ENCODE measurements at places on chromosomes 3 and 15.

- no peak for DNase-seq
Observed at GRCh38 chr3:9075762-9076161, 112.5 kb upstream of the RAD18 start.

DNA sequence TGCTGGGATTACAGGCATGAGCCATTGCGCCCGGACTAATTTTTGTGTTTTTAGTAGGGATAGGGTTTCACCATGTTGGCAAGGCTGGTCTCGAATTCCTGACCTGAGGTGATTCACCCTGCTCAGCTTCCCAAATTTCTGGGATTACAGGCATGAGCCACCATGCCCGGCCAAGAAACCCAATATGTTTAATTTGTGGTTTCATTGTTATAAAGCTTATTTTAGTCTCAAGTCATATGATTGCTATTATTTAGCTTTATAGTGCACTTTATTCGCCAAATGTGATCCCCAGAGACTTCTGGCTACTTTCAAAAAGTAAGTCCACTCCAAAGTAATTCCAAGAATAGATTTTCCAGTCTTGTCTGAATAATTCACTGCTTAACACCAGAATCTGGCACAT lies 19.3 kb upstream of the SLC4A7 start:
- DNase-seq, result no peak

GRCh38 chr3:23811919-23812318 lies 6.2 kb downstream of the UBE2E1 start:
- DNase-seq, result peak; percentile 34

DNA sequence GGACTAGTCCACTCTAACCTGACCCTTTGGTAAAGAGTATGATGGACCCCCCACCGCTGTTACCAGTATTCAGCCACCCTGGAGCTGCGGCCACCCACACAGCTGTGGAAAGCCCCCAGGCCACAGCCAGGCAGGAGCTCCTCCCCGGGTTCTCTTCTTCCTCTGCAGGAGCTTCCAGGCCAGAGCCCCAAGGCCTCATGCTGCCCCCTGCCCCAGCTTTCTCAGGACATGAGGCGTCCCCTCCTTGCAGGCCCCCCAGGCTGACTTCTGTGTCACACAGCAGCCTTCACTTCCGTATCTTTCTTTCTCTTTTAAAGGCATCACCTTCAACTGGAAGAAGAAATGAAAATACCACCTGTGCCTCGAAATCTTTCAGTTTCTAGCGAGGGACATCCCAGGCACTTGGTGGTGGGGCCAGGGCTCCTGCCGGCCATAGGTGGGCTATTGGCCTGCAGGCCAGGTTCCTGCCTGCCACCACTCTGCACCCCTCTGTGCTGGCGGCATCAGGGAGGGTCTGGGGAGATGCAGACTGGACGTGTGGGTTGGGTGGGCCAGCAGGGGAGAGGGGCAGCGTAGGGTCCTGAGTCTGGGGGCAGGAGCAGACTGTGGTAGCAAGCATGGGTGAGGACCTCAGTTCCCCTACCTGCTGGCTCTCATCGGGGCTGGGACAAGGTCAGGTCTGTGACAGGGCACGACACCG lies 19.9 kb downstream of the KLF13 start:
- DNase-seq, result no peak

- peak; percentile 89 for DNase-seq
Observed at GRCh38 chr3:185498503-185499396, at the start of gene TMEM41A. Gene TMEM41A (minus strand): TSS chr3:185499035. CDS start chr3:185498961, 74 bp downstream.

GRCh38 chr3:193782276-193782647 lies 189.3 kb downstream of the OPA1 start:
- DNase-seq, result no peak

GRCh38 chr3:54476891-54477290 lies 354.5 kb downstream of the CACNA2D3 start:
- no peak for DNase-seq

- DNase-seq, result no peak
Observed at GRCh38 chr3:88280326-88280725, 130.6 kb downstream of the C3orf38 start.

GRCh38 chr15:28993051-28993719 lies 107.4 kb downstream of the APBA2 start:
- no peak for DNase-seq

- DNase-seq, result no peak
Observed at GRCh38 chr3:119927190-119927589, 145.3 kb downstream of the NR1I2 start.

DNA sequence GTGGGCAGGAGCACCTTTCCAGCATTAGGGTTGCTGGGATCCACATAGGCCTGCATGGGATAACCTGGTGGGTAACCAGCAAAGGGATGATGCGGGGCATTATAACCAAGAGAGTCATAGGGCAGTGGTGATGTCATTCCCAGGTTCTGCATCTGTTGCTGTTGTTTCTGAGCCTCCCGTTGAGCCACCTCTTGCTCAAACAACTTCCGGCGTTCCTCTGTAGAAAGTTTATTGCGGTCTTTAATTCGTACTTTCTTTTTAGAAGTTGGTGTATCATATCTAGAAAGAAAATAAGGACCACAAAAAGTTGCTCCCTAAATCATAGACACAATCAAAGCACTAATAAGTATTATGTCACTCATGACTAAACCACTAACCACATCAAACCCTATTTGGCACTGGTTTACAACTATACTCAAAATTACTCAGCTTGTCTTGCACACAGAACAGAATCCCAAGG lies 77.8 kb downstream of the NBEAL2 start:
- no peak for DNase-seq

GRCh38 chr3:52477796-52478095 lies 17.4 kb upstream of the STAB1 start:
- DNase-seq, result no peak

DNA sequence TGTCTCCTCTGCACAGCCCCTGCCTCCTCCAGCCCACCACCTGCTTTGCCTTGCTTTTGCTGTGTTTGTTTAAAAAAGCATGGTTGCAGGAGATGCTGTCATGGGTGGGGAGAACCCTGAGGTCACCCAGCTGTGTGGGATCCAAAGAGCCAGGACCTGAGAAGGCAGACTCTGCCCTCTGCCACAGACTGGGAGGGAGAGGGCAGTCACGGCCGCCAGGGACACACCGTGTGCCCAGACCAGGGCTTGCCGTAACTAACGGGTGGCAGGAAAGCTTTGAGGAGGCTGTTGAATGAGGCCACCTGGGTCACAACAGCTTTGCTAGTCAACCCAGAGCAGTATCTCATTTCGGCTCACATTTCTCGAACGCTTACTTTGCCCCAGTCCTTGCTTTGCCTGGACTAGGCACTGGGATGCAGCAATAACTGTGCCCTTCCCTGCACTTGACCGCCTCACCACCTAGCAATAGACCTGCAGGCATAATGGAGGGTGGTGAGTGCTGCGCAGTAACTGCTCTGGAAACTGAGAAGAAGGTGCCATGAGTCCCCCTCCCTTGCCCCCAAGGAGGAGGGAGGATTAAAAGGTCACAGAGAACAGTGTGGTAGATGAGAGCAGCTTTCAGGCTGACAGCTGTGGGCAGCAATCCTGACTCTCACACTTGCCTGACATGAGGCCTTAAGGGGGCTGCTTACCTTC lies 55.0 kb upstream of the CTDSPL start:
- no peak for DNase-seq

DNA sequence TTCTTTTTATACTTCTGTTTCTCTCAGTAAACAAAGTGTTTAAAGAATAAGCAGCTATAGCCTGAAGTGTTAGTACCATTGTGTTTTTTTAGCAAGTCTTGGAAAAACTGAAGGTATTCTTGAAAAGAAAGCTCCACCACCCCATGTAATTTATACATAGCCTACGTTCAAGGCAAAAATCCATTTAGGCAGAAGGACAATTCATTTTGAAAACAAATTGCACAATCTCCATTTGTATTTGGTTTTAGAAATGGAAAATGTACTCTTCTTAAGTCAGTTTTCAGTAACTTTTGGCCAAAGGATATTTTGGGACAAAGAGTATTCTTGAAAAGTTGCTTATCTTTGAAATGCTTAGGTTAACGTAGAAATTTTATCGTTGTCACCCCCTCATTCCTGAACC lies 34.5 kb downstream of the PTPRG start:
- DNase-seq, result no peak

DNA sequence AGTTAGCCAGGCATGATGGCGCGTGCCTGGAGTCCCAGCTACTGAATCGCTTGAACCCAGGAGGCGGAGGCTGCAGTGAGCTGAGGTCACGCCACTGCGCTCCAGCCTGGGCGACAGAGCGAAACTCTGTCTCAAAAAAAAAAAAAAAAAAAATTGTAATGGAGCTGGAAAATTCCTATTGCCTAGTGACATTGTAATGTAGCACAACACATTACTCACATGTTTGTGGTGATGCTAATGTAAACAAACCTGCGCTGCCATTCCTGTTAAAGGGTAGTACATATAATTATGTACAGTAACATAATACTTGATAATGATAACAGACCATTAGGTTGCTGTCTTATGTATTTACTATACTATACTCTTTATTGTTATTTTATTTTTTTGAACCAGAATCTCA lies 39.1 kb downstream of the KNL1 start:
- no peak for DNase-seq

DNA sequence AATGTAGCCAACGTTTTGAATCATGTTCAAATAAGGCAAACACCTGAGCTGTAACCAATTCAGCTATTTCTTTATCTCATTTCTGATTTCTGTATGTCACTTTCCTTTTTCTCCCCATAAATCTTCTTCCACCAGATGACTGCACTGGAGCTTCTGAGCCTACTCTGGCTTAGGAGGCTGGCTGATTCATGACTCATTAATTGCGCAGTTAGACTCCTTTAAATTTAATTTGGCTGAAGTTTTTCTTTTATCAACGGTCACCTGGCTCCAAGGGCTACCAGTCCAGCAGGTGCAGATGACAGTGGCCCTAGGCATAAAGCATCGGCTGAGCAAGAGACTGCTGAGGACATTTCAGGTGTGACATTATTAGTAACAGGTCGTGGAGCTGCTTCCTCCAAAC lies 39.6 kb upstream of the ITGA11 start:
- DNase-seq, result peak; percentile 5

DNA sequence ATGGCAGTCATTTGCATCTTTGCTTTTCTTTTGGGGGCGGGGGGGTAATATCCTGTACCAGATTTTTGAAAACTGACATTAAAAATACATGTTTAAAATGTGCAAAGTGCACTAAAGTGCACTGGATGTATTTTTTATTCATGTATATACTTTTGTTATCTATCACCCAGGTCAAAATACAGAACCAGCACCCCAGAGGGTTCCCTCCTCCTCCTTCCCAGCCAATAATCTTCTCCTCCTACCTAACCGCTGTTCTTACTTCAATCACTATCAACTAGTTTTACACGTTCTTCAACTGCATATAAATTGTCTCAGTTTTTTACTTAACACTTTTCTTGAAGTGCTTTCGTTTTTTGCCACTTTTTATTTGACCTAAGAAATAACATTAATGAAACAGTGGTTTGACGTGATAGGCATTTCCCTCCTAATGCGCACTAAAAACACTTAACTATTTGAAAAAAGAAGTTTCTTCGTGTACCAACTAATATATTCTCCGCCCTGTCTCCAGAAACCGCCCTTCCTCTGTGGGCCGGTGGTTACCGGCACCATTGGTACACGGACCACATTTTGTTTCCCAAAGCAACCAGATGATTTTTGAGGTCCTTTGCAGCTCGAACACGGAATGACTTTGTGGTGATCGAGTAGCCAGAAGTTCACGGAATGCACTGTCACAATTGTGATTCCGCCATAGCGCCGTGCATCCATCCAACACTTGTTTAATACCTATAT lies 836 bp upstream of the AKAP13 start:
- DNase-seq, result peak; percentile 39

DNA sequence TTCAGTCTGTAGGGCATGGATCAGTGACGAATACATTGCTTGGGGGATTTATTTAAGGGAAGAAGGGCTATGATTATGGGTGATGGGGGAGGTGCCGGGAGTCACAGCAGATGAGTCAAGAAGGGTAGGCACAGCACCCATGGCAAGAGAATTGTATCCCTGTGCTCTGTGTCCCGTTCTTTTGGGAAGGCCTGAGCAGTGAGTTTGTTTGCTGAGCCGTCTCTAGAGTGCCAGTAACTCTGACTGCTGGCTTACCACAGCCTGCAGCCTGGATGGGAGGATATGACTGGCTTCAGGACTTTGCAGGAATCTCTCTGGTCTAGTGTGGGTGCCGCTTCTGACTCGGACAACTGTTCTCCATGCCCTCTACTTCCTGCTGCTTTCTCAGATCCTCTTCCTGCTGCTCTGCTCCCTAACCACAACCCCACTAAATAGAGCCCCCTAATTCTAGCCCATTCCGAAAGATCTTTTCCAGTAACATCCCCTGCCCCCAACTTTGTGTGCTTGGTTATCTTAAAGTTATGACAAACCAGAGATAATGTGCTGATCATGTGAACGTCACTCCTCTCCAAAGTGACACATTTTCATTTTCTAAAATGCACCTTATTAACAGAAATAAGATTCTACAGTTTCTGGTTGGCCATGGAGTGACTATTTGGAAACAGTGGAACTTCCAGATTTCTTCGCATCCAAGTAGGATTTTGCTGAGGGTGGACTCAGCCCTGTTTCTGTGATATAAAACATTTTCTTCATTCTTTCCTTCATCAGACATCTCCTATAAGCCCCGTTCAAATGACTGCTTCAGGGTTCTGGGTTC lies 239.0 kb downstream of the SLCO3A1 start:
- no peak for DNase-seq

GRCh38 chr3:11335056-11335608 lies 62.9 kb downstream of the ATG7 start:
- DNase-seq, result peak; percentile 86

DNA sequence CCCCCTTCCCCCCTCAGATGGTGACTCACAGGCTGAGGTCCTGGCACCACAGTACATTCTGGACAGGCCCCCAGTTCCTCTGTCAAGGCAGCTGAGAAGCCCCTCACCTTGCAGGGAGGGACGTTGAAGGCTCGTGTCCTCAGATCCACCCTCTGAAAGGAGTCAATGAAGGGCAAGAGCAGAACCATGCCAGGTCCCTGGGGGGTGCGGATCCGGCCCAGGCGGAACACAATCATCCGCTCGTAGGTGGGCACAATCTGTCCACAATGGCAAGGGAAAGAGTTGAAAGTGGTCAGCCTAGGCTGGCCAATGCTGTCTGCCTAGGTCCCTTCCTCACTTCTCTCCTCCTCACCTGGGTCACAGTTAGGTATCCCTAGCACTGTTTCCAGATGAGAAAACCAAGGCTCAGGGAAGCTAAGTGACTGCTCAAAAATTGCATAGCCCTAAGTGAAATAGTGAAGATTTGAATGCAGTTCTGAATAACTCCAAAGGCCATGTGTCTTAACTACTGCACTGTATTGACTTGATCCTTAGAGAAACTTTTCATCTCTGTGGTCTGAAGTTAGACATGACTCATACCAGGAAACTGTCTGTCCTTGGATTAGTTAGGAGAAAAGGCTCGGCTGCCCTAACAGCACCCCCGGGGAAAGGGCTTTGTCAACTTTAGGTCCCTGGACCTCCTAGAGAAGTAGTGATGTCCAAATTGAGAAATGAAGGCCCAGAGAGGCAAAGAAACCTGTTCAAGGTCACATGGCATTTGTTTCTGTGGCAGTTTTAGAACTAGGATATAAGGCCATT lies 2.9 kb downstream of the STOML1 start:
- DNase-seq, result peak; percentile 25

- no peak for DNase-seq
Observed at GRCh38 chr3:133838916-133839800, 33.5 kb downstream of the SRPRB start.

DNA sequence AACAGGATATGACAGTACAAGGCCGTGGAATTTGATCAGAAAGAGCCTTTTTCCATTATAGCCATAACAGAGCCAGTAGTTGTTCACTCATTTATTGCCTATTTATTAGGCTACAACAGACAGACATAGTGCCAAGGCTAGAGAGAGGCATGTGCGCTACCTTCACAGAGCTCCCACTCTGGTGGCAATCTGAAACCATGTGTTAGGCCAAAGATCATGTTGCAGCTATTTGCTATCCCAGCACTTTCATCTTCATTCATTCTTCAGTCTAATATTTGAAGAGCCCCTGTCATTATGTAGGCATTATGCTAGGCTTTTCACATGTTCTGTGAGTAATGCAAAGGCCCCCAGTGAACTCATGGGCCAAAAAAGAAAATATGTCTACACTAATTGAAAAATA lies 404.8 kb downstream of the IGSF11 start:
- no peak for DNase-seq

Measured in OCI-M1 (cell line).